ENCODE measurements at places on chromosomes 6 and 20. TPM values are rescaled to one million over a fixed set of nuclear protein-coding genes. Genes with fewer than 3 reads are reported as not detected.

DNA sequence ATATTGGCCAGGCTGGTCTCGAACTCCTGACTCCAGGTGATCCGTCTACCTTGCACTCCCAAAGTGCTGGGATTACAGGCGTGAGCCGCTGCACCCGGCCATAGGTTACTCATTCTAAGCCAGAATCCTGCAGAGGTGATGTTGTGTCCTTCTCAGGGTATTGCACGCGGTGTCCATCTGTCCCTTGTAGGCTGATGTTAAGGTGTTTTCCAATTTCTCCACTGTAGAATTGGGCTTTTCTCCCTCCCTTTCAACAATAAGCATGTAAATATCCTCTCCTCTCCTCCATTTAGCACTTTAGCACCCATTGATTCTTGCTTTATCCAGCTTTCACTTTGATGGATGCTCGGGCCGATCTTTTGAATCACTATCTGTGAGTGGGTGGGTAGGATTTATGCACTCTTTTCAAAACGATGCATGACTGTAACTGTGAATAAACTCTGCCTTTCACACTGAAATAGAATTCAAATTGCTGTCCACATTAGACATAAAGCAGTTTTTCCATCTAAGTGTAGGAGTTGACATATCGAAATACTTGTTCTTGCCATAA lies 52.6 kb downstream of the ZBTB2 start:
- no peak for DNase-seq

DNA sequence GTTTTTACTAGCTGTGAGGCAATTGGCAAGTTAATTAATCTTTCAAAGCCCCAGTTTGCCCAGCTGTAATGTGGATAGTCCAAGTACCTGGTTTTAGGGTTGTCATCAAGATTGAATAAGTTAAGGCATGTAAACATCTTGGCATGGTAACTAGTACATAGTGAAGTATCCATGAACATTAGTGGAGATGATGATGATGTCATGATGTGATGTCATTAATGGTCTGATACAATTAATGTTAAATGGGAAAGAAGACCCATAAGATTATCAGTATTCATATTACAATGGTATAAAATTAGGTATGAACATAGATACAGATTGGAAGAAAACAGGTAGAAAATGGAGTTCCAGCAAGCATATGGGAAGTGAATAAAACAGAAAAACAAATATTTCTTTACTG lies 5.3 kb downstream of the EPB41L1 start:
- DNase-seq: no peak

DNA sequence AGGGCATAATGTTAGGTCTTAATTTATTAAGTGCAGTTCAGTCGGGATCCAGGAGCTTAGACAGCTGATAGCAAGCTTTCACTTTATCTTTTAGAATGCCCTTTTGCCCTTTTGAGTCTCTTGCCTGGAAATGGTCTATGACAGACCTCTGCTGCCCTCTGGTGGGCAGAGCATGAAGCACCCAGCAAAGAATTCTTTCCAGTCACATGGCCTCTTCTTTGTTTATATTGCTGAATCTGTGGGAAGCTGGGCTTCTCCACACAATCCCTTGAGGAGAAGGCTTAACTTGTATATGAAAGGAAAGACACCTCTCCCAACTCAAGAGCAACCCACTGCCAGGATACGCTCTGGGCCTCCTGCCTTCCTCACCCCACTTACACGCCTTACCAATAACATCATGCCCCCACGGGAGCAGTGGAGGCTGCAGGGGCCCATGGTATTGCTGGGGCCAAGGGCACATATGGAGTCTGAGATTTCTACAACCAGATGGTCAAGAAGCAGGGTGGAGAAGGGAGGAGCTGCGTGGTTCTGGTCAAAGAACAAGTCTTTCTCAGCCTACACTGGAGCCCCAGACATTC lies 20.4 kb downstream of the WFDC3 start:
- peak; percentile 73 for DNase-seq

DNA sequence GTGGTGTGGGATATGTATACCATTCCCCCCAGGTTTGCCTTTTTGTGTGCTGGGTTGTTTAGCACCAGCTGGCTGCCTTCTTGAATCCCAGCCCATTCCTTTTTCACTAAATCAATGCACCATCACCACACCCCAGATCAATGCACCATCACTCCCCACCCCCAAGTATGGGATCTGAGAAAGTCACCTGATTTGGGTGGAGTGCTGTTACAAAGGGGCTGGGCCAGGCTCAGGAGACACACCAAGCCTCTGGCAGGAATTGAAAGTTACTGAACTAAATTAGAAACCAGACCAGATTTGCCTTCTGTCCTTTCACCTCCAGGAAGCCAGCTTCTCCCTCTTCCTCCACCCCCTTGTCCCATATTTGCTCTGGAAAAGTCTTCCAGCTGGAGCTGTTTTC lies 19.6 kb upstream of the PKHD1 start:
- no peak for DNase-seq

GRCh38 chr20:44073011-44073674 lies 113.8 kb downstream of the JPH2 start:
- DNase-seq: no peak

GRCh38 chr20:59939052-59939878 lies 840 bp downstream of the PPP1R3D start:
- DNase-seq: peak; percentile 4

- DNase-seq: no peak
Measured at GRCh38 chr6:67683960-67684359, 951.1 kb upstream of the ADGRB3 start.

- no peak for DNase-seq
Measured at GRCh38 chr6:158684745-158685324, 35.0 kb downstream of the SYTL3 start.

Gene AGER
- 74.8 TPM for total RNA-seq

Gene OR2J3
- total RNA-seq: not detected

Gene FOXF2
- total RNA-seq: not detected

Gene GJA1
- not detected for total RNA-seq

Gene TNF
- 28.2 TPM for total RNA-seq

All from CD4-positive, alpha-beta memory T cell (primary cell).